Activated CD8-positive, alpha-beta memory T cell treated with anti-CD3 and anti-CD28 coated beads for 24 hours (primary cell): ENCODE measurements at places on chromosomes 4 and X.

- peak; percentile 65 for DNase-seq
Measured at GRCh38 chrX:119399772-119400101, 601 bp downstream of the SLC25A43 start.

- no peak for DNase-seq
Measured at GRCh38 chr4:98151145-98151924, 8.1 kb upstream of the STPG2 start.

DNA sequence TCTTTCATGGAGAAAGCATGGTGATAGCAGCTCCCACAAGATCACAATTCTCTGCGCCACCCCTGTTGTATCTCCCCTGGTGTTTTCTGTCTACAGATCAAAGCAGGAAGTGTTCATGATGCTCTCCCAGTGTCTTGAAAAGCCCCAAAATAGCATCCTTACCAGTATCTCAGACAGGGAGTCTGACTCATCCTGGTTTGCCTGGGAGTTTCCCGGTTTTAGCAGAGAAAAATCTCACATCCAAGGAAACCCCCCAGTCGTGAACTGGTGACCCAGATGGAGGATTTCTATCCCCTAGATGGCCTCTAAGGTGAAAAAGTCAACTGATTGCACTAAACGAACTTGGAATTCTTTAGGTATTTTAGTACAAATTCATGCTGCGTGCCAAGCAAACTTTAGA is 64.3 kb upstream of the NR0B1 start:
- no peak for DNase-seq

- no peak for DNase-seq
Measured at GRCh38 chrX:135328421-135329005, 19.2 kb downstream of the ETDC start.

DNA sequence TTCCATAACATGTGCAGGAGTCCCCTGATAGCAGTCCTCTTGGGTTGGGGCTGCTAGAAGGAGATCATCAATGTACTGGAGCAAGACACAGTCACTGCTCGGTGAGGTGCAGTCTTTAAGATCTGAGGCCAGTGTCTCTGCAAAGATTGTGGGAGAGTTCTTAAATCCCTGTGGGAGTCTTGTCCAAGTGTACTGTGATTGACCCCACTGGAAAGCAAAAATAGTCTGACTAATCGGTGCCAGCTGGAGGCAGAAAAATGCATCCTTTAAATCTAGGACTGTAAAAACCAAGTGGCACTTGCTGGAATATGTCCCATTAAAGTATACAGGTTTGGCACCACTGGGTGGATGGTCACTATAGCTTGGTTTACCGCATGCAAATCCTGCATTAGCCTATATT is 31.1 kb downstream of the SULT1E1 start:
- no peak for DNase-seq

DNA sequence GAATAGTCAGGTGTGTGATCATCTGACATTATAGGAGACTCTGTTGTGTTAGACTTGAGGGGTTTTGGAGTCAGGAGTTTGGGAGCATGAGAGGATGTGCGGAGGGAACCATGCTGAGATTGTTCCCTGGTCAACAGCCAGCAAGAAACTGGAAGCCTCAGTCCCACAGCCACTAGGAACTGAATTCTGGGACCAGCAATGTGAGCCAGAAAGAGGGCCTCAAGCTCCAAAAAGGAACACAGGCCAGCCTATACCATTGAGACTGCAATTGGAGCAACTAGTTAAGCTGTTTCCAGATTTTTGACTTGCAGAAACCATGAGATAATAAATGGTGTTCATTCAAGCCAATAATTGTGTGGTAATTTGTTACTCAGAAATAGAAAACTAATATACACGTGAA is 8.7 kb upstream of the ADH1B start:
- no peak for DNase-seq

DNA sequence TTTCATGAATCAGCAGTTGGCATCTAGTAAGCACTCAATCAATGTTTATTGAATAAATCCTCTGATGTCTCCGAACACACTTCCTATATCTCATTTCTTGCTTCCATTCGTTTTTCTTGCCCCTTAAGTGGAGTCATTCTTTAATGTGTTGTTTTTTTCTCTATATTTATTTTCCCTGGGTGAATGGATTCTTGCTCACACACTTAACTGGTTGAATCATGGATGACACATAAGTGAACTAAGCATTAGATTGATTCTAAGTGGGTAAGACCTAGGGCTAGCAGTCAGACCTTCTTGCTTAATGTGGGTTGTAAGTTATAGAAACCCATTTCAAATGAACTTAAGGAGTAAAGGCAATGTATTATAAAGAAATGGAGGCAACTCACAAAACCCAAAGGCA is 111.1 kb downstream of the RTL3 start:
- DNase-seq = no peak

DNA sequence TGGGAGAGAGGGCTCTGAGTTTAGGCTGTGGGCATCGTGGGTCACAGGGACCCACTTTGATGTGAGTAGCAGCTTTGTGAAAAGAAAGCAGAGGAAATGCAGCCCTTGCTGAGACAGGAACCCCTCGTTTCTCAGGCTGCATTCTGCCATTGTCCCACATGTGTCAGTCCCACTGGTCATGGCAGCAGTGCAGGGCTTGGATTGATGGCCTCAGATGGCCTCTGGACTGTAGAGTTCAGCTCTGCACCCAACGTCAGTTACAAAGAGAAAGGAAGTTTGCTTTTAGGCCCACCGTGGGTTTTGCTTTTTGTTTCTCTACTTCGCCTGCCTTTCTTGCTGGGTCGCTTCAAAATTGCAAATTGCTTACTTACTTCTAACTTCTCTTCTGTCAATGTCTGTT is 248.3 kb upstream of the KLF3 start:
- no peak for DNase-seq

GRCh38 chrX:120517936-120518335 is 42.8 kb downstream of the CUL4B start:
- no peak for DNase-seq

GRCh38 chrX:19846995-19847790 is 40.2 kb downstream of the SH3KBP1 start:
- no peak for DNase-seq

GRCh38 chr4:120007191-120007871 is 59.3 kb downstream of the MAD2L1 start:
- DNase-seq = no peak

GRCh38 chrX:33160273-33160672 is 51.1 kb downstream of the DMD start:
- no peak for DNase-seq

- no peak for DNase-seq
Measured at GRCh38 chr4:52358883-52359321, 300.2 kb downstream of the USP46 start.

GRCh38 chrX:2638279-2638678 is 52.8 kb upstream of the CD99 start:
- DNase-seq = no peak

DNA sequence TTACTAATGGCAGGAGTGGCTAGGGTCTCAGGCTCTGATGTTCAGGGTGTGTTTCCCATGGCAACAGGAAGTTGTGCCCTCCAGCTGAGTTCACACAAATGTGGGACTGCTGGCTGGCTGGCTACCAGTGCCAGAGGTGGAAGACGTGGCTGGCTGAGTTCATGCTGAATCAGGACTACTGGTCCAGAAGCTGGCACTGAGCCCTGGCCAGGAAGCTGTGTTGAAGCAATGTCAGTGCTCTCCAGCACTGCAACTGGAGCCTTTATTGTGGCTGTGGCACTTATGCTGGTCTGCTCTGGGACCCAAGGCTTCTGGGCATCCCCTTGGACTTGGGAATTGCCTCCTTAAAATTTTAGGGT is 42.0 kb upstream of the ZXDA start:
- no peak for DNase-seq

DNA sequence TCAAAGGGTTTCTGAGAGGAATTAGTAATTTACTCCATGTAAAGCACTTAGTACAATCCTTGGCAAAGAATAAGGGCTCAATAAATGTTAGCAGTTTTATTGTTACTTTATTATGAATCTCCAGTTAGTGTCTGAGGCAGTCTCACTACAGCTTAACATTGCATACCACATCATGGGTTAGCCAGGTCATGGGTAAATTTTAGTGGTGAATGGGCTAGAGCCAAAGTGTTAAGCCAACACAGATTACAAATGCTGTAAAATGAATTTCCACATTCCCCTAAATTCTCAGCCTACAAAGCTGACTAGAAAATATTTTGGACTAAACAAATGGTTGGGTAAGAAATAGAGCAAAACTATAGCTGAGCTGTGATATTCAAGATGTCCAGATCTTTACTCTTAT is 72.4 kb downstream of the NRK start:
- DNase-seq = no peak

DNA sequence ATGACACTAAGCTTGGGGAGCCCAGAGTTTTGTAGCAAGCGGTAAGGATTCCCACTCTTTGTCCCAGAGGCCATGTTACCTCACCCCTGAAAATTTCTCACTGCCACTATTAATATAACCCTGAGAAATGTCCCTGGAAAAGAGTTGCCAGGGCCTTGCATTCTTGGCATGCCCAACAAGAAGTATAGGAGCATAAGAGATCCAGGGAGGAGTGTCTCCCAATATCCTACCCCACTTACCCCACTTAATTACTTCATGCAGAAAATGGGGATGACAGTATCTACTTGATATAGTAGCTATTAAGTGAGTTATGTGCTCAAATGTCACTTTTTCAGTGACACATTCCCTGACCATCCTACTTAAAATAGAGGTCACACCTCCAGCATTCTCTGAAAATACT is 120.5 kb upstream of the C1GALT1C1 start:
- DNase-seq = no peak

DNA sequence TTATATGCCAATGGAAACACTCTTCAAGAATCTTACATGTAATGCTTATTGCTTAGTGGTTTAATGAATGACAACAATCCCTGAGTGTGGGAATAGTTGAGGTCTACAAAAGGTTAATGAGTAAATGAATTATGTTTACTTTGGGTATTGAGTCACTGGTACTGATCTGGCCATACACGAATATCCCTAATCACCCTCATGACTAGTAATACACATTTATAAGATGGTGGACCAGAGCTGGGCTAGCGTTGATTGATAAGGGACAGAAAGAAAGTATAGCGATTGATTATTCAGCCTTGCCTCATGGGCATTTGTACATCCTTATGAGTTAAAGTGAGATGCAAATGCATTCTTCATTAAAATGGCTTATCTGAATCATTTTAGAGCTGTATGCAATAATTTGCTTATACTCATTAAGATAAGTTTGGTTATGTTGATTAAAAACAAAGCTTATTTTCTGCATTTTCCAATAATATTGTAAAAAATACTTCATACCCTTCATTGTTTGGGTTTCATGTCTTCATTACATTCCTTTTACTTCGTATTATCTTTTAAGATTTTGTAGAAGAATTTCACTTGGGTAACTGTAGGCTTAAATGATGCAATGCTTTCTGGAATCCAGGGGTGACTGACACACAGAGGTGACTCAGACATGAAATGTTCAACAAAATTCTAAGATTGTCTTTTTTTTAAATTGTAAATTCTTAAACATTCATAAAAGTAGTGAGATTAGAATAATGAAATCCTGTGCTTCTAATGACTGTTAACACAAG is 47.4 kb downstream of the FGF2 start:
- no peak for DNase-seq

- peak; percentile 62 for DNase-seq
Measured at GRCh38 chrX:40471965-40472648, 108.7 kb upstream of the ATP6AP2 start.

- no peak for DNase-seq
Measured at GRCh38 chrX:9183481-9183880, 149.6 kb upstream of the FAM9B start.

GRCh38 chr4:66923081-66923865 is 622.0 kb downstream of the CENPC start:
- DNase-seq = no peak

DNA sequence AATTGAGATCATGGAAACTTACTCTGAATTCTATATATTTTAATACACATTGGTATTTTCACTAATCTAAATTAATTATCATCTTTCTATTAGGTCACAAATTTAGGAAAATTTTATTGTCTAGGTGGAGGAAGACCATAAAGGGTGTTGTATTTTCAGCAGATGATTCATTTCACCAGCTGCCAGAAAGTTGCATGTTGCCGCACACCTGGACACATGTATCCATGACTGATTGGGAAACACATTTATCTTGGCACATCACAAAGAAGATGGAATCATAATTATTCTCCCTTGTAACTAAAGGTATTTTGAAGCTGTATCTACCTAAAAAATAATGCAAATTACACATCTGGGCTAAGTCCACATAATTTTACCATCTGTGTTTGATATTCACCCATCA is 33.1 kb downstream of the SLC7A11 start:
- DNase-seq = no peak

DNA sequence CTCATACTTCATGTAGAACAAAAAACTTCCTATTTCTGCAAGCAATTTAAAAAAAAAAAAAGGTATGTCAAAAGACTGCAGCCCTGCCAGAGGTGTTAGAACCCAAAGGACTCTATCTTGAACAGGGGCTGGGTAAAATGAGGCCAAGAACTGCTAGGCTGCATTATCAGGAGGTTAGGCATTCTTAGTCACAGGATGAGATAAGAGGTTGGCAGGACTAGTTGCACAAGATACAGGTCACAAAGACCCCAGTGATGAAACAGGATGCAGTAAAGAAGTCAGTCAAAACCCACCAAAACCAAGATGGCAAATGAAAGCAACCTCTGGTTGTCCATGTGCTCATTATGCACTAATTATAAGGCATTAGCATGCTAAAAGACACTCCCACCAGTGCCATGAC is 104.1 kb downstream of the ANOS1 start:
- DNase-seq = no peak

DNA sequence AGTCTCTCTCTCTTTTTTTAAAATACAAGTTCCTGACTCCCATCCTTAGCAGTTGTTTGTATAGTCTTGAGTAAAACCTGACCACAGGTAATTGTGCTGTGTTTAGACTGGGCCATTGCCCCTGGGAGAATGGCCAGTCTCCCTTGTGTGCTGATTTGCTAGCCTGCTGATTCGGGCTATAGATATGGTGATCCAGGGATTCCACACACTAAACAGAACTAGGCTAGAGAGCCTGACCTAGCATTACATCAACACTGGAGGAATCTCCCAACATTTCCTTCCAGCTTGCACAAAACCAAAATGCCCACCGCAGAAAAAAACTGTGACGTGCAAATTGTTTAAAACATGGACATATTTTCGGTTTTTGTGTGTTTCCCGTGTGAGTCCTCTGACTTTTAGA is 5.1 kb downstream of the UPRT start:
- DNase-seq = no peak

GRCh38 chr4:55409468-55410171 is 13.9 kb downstream of the TMEM165 start:
- no peak for DNase-seq

- no peak for DNase-seq
Measured at GRCh38 chr4:39741401-39741800, 43.5 kb downstream of the UBE2K start.

GRCh38 chrX:84441143-84441542 is 61.1 kb downstream of the HDX start:
- no peak for DNase-seq

DNA sequence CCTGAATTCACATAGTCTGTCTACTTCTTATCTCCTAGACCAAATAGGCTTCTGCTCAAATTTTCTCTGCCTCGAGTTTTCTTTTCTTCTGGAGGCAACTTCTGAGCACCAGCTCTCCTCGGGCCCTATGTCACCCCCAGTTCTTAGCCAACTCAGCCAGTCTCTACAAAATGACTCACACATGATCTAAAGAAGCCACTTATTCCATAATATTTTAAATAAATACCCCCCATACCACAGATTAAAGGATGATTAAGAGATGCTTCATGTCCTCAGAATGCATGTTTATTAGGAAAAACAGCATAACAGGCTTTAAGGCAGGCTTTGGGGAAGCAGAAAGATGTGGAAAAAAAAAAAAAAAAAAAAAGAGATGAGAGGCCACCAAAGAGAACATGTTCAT is 36.6 kb upstream of the DDX53 start:
- DNase-seq = no peak
